Adipose tissue (tissue), 3 donors: ENCODE measurements at places on chromosomes 16 and 17. TPM values are rescaled to one million over a fixed set of nuclear protein-coding genes. Genes with fewer than 3 reads are reported as not detected.

The TGFB1I1 gene
- polyA plus RNA-seq: 59.9 TPM

The TNFRSF12A gene
- polyA plus RNA-seq: 149 TPM

The CSH2 gene
- polyA plus RNA-seq: not detected

The STH gene
- polyA plus RNA-seq: not detected

The RTN4RL1 gene
- 1.6 TPM for polyA plus RNA-seq

The PYDC1 gene
- polyA plus RNA-seq: not detected

The TADA2A gene
- 8.3 TPM for polyA plus RNA-seq

The KRT12 gene
- polyA plus RNA-seq: not detected

The RNF40 gene
- 39.7 TPM for polyA plus RNA-seq

The BEAN1 gene
- 0.10 TPM for polyA plus RNA-seq

The NOXO1 gene
- not detected for polyA plus RNA-seq

The SALL1 gene
- not detected for polyA plus RNA-seq

The EXOC3L1 gene
- 9.4 TPM for polyA plus RNA-seq

The BIRC5 gene
- polyA plus RNA-seq: 1.2 TPM
